GM13976 (cell line): ENCODE measurements at places on chromosomes 5 and 9.

DNA sequence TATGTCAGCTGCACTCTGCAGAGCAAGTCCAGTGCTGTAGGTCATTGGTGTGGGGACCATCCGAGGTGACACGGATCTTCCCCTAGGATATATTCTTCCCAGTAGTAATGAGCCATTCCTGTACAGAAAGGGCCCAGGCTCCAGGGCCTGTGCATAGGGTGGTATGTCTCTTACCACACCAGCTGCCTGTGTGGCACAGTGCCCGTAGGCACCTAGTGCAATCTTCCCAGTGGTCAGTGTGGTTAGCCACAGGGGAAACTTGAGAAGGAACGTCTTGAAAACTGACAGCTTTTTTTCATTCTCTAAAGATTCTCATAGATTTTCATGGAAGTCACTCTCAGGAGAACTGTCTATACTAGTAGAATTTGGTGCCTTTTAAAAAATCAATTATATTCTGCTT is 39.8 kb downstream of the CYSTM1 start:
- DNase-seq, result no peak

GRCh38 chr5:95620030-95620869 is at the start of gene GPR150:
Gene GPR150, plus strand, starts transcription at chr5:95620087. Its CDS starts 189 bp downstream, at chr5:95620276.
- peak; percentile 80 for DNase-seq

DNA sequence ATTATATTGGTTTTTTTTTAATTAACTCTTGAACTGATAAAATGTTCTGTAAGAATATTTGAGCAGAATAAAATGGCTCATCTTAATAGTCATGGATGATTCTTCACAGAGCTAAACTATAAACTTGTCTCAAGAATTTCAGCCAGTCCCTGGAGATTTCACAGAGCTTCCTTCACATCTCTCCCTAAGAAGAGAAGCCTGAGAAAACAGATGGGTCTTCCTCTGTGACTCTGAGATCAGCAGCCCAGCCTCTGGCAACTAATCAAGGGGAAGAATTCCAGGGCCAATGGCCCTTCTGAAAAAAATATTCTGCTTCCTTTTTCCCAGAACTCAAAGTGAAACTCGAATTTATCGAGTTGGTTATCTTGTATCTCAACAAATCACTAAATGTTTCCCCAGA is 122.2 kb upstream of the ITGA1 start:
- DNase-seq, result no peak

- no peak for DNase-seq
Measured at GRCh38 chr5:181255836-181256578, 4.9 kb downstream of the TRIM52 start.

DNA sequence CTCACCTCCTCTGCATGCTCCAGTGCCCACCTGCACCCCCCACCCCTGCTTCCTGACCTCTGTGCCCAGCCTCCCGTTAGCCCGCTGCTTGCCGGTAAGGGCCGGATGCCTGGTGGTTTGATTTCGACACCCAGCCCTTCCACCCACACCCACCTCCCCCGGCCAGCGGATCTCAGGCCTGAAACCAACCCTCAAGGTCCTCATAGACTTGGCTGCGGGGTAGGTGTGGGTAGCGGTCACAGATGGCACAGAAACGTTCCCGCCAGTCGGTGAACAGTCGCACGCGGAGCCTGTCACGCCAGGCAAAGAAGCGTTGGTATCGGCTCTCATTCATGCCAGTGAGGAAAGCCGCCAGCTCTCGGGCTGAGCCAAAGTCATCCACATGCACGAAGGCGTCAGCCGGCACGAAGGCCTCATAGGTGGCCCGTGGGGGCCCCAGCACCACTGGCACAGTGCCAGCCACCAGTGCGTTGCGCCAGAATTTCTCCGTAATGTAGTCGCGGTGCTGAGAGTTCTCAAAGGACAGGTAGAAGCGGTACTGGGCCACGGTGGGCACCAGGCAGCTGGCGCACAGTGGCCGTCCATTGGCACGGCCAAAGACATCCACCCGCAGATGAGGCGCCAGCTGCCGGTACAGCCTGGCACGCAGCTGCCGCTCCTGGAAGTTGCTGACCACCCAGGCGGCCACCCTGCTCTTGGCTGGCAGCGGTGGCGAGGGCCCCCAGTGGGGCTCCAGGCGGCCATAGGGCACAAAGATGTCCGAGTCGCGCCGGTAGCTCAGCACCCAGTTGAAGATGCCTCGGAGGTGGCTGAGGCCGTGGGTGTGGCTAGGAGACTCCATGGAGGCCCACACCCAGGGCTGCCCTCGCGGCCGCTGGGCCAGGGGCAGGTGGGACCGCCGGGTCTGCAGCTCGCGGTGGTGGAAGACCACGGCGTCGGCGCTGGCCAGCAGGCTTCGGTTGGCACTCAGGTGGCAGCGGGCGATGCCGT is 1.1 kb downstream of the FUT7 start:
- DNase-seq, result no peak

- no peak for DNase-seq
Measured at GRCh38 chr5:21173036-21173435, 1185.0 kb upstream of the CDH18 start.

DNA sequence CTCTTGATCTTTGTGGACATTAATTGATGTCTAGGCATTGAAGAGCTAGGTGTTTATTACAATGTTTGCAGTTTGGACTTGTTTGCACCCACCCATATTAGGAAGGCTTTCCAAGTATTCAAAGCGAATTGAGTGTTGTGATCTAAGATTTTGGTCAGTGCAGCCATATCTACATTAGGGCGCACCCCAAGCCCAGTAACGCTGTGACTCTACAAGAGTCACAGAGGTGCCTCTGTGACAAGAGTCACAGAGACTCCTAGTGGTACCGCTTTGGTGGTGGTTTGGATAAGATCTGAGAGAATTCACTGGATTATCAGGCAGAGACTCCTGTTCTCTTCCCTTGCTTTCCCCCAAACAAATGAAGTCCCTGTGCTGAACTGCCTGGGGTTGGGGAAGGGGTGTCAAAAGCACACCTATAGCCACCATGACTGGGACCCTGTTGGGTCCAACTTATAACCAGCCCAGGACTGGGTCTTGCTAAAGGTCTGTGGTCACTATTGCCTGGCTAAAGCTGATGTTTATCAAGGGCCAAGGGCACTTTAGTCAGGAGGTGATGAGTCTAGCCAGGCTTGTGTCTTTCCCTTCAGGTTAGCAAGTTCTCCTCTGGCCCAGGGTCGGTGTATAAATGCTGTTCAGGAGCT is 114.1 kb upstream of the RIOK2 start:
- peak; percentile 48 for DNase-seq

GRCh38 chr5:73587923-73588322 is 22.4 kb downstream of the UTP15 start:
- no peak for DNase-seq

- no peak for DNase-seq
Measured at GRCh38 chr9:113368348-113368981, 8.3 kb downstream of the HDHD3 start.

DNA sequence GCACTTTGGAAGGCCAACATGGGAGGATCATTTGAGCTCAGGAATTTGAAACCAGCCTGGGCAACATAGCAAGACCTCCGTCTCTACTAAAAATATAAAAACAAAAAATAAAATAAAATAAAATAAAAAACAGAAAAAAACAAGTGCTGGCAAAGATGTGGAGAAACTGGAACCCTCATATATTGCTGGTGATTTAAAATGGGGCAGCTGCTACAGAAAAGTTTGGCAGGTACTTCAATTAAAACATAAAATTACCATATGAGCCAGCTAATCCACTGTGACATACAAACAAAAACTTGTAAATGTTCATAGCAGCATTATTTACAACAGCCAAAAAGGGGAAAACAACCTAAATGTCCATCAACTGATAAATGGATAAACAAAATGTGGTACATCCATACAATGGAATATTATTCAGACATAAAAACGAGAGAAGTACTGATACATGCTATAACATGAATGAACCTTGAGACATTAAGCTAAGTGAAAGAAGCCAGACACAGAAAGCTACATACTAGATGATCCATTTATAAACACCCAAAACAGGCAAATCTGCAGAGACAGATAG is 42.7 kb downstream of the PFDN1 start:
- no peak for DNase-seq

DNA sequence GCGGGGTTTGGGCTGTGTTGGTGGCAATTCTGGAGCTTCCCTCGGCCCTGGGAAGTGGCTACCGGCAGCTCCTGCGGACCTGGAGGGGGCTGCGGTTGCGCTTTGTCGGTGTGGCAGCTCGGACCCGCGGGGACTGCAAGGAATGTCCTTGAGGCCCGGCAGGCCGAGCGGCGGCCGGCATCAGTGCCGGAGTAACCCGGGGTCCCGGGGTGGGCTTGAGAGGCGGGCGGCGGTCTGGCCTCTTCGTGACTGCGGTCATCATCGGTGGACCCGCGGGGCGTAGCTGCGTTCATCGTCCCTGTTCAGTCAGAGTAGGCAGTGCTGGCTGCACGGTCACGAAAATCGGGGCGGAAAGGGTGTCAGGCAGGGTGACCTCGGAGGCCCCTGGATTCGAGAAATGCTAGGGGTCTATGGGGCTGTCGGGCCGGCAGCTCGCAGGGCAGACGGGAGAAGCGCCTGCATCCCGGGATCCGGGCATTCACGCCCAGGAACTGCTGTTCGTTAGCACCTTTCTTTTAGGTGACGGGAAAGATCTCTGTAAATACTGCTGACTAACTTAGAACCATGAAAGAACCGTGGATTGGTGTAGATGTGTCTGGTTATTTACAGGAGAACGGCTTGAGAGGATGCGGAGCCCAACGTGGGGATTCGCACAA is 474 bp downstream of the HMGCR start:
- peak; percentile 32 for DNase-seq

DNA sequence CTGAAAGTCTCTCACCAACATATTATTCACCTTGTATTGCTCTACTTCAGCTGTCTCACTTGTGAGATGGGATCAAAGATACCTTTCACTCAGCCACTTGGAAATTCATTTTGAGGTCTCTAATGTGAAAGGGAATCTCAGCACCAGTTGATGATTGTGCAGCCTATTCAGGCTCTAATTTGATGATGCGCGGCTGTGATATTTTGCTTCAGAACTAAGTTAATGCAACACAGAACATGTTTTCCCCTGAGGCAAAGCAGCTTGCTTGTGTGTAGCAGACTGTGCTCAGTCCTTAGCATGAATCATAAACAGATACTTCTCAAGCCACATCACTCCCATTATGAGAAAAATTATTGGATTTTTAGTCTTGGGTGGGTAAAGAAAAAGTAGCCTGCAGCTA is 378.8 kb downstream of the OSTF1 start:
- DNase-seq, result no peak

DNA sequence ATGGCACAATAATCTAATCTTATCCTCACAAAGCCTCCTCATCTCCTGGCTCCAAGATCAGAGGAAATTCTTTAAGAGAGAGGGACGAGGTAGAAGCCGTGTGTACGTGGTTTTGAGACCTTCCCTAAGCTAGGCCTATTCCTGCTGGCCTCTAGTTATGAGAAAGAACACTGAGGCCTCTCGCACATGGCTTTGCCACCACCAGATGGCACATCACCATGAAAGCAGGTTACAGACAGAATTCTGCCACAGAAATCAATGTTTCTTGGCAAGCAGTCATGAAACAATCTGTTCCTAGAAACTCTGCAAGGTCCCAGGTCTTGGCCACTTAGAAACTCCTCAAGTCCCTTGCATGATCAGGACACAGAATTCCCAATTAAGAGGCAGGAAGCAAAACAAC is 268.2 kb upstream of the TAS2R1 start:
- DNase-seq, result no peak

DNA sequence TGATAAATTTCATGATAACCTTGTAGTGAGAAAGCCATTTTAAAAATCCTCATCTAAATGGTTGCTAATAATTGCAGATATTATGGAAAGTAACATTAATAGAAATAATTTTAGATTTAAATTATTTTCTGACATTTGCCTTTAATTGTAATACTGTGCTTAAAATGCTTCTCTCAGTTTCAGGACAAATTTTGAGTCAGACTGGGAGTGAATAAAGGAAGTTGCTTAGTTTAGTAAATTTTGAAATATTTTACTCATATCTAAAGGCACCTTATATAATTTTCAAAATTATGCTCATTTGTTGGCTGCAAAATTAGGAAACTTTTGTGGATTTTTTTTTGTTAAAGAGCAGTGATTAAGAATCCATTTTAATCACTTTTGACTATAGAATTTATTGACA is 93.8 kb downstream of the CSNK1G3 start:
- DNase-seq, result no peak

GRCh38 chr5:127536687-127537086 is 19.2 kb downstream of the PRRC1 start:
- DNase-seq, result no peak

GRCh38 chr9:23764219-23764618 is 61.8 kb downstream of the ELAVL2 start:
- DNase-seq, result no peak

GRCh38 chr5:6780802-6781391 is 67.7 kb downstream of the TENT4A start:
- peak; percentile 45 for DNase-seq

GRCh38 chr5:88401686-88402085 is 133.0 kb upstream of the TMEM161B start:
- DNase-seq, result no peak

DNA sequence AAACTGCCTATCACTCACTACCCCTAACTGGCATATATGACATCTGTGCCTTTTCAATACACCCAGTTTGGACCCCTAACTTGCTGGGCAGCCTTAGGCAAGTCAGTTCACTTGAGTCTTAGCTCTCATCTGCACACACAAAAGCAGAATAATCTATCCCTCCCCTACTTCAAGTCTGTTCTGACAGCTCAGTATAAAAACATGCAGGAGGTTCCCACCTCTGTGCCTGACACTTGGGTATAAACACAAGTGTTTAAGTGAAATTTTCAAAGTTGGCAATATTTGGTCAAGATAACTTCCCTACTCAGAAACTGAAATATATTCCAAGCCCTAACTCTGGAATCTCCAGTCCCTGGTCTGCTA is 12.6 kb downstream of the HNRNPH1 start:
- DNase-seq, result no peak

- DNase-seq, result no peak
Measured at GRCh38 chr5:127886081-127886480, 182.9 kb downstream of the CCDC192 start.

GRCh38 chr9:12566404-12567090 is 126.6 kb upstream of the TYRP1 start:
- DNase-seq, result no peak
